ENCODE measurements at places on chromosomes 3 and 15.

DNA sequence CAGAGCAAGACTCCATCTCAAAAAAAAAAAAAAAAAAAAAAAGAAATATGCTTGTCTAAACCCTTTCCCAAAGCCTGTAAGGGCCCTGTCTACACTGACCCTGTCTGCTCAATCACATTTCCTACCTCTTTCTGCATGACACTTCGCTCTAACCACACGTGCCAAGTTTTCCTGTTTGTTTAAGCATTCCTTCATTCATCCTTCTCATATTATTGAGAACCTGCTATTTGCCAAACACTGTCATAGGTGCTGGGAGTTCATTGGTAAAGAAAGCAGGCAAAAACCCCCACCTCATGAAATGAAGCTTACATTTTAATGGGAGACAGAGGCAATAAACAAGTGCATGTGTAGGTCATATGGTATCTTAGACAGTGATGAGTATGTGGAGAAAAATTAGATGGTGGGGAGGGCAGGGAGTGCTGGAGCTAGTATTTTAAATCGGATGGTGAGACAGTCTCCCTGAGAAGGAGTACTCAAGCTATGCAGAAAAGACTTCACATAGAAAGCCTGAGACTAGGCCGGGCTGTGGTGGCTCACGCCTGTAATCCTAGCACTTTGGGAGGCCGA, 48.0 kb downstream of the B3GNT5 start:
- no peak for DNase-seq

- DNase-seq: no peak
These were observed 279.6 kb downstream of the KLF13 start for GRCh38 chr15:31606194-31606669.

DNA sequence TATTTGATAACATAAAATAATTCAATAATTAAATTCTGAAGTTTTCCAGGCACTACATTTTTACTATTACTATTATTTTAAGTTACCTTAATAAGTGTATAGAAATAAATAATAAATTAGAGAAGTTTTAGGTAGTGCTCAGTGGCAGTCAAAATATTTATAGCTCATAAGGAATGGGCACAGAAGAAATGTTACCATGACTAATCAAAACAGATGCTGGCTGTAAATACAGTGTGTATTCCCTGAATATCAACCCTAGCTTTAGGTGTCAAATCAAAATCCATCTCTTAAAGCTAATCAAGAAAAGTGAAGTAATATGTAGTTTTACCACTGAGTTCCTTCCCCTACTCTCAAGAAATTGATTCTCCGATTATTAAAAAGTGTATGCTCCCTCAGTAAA, 35.5 kb downstream of the ZBTB20 start:
- no peak for DNase-seq

DNA sequence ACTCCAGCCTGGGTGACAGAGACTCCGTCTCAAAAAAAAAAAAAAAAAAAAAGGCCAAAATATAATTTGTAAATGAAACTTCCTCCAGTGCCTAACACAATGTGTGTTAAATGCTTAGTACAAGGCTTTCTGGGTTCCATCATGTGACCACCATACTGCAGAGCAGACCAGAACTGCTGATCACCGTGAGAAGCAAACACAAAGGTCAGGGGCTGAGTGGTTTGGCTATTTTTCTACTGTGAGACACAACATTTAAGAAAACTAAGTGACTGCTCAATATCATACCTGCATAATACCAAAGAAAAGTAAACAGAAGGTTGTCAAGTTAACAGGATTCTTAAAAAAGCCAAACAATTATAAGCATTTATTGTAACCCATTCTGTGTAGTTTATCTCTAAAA, 13.2 kb downstream of the ABCC5 start:
- peak; percentile 44 for DNase-seq

DNA sequence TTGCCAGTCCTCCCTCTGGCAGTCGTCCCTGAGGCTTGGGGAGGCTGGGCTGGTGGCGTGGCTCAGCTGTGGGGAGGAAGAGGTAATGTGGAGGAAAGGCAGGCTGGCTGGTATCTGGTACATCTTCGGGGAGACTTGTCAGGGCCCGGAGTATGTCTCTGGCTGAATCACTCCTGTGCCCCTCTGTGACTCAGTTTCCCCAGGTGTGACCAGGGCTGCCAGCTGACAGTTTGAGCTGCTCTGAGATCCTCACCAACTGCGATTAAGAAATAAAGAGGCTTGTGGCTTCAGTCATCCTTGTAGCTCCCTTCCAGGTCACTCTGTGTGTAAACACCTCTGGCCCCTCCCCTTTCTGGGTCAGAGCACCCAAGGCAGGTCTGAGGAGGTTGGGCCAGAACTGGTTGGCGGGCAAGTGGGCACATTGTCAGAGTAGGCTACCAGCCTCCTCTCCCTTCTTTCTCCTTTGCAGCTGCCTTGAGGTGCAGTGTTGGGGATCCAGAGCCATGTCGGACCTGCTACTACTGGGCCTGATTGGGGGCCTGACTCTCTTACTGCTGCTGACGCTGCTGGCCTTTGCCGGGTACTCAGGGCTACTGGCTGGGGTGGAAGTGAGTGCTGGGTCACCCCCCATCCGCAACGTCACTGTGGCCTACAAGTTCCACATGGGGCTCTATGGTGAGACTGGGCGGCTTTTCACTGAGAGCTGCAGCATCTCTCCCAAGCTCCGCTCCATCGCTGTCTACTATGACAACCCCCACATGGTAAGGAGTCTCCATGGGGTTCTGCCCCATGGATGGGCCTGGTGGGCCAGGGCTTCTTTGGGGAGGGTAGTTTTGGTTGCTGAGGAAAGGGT, 3.0 kb downstream of the TEX264 start:
- DNase-seq: no peak

DNA sequence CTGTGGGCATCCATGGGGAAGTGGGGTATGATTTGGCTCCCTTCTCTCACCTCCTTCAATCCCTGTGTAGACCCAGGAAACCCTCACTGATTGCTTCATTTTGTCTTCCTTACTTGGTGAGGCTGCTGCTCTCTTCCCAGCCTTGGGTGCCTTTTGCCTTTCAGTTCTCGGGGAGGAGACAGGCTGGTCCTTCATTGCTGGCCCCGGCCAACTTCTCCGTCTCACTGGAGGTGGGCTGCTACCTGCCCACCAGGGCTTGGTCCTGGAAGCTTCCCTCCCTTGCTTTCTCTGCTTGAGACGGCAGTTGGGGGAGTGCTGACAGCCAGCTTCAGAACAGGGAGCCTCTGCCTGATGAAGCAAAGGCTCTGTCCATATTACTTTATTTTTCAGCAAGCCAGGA, 4.7 kb downstream of the FOXL2 start:
- no peak for DNase-seq

GRCh38 chr3:40516201-40516600, 8.6 kb upstream of the ZNF621 start:
- DNase-seq: no peak
